Activated naive CD4-positive, alpha-beta T cell treated with anti-CD3 and anti-CD28 coated beads, Interleukin-2, amount 50 U/mL, for 16 hours (primary cell): ENCODE measurements at places on chromosomes 11 and 22.

DNA sequence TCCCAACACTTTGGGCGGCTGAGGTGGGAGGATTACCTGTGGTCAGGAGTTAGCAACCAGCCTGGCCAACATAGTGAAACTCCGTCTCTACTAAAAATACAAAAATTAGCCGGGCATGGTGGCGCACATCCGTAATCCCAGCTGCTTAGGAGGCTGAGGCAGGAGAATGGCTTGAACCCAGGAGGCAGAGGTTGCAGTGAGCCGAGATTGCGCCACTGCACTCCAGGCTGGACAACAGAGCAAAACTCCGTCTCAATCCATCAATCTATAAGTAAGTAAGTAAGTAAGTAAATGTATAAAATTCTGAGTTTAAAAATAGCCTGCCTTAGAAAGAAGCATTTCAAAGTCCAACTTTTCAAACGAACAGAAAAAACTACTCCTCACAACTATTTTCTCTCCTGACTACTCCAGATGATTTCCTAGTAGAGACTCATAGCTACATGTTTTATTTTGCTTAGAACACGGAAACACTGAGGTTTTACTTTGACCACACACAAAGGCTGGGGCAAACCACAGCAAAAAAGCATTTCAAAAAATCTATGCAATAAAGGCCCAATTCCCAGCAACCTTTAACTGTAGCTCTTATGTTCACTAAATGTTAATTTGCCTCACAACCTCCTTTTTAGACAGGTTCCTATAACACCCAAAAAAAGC, 16.3 kb downstream of the SPTY2D1 start:
- no peak for DNase-seq

GRCh38 chr22:41563051-41563711, 2.4 kb downstream of the CSDC2 start:
- DNase-seq = no peak

- peak; percentile 5 for DNase-seq
Measured at GRCh38 chr22:46578824-46579561, 41.2 kb upstream of the GRAMD4 start.

DNA sequence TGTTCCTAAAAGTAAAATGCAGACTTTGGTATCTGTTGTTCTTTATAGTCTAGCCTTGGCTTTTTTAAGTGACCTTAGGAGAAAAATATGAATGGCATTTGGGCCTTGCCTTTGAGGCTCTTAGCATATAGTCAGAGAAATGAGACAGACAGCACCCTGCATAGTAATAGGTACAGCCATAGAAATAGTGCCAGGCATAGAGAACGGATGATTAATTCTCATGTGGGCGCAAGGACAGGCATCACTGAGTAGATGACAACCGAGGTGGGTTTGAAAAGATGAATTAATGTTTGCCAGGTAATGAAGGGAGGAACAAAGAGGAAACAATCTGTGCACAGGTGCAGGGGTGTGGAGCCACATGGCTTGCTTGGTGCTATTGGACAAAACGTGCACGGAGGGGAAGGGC, 90.5 kb downstream of the BMAL1 start:
- DNase-seq = no peak

GRCh38 chr11:128299132-128299726, 288.1 kb downstream of the ETS1 start:
- DNase-seq = no peak

DNA sequence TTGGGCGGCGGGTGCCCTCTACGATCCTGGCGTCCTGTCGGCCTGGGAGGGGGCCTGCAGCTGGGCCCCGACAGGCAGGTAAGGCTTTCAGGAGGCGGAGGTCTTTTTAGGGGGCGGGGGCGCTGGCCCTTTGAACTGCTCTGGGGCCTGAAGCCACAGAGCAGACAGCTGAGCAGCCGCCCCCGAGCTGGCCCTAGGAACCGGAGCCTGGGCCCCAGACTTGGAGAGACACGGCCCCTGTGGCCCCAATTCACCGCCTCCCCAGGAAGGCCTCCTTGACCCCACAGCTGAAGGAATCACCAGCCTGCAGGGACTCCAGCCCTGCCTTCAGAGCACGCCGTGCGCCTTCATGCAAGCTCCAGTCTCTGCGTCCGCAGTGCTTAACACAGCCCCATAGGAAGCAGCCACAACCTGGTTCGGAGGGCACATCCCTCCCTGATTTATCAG, 618 bp upstream of the CERK start:
- DNase-seq = peak; percentile 34

DNA sequence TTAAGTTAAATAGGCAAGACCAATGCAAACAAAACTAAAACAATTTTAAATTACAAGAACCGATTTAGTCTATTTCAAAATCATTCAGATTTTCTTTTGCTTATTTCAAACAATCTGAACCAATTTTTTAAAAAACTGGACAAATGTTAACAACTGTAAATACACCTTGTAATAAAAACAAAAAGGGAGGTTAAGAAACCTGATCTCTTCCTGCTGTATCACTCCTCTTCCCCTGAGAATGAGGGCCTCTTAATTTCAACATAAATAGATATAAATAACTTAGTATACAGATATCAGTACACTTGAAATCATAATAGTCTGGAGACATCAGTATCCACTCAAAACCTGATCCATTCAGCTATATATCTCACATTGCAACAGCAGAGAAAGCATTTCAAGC, 346.6 kb downstream of the TTC28 start:
- DNase-seq = no peak

DNA sequence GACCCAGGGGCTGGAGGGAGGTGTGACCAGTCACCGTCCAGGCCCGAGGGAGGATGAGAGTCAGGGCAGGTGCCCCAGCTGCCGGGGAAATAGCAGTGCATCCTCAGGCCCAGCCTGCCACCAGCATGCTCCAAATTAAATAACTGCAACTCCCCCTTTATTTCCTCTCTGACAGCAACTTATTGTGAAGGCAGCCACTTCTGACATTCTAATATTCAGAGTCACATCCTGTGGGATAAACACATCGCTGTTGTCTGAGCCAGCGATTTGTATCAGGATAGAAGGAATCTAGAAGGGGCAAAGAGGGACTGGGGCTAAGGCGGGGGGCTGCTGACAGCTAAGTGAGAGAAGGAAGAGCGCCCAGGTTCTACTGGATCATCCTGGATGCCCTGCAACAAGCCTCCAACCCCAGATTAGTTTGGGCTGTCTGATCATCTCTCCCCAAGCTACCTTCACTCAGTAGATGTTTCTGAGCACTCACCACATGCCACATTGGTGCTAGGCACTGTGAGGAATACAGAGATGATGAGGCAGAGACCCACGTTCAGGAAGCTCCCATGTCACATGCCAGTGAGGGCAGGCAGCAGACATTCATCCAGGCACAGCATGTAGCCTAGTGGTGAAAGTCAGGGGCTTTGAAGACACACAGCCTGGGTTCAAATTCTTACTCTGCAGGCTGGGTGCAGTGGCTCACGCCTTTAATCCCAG, 214.1 kb downstream of the BUD13 start:
- DNase-seq = no peak

DNA sequence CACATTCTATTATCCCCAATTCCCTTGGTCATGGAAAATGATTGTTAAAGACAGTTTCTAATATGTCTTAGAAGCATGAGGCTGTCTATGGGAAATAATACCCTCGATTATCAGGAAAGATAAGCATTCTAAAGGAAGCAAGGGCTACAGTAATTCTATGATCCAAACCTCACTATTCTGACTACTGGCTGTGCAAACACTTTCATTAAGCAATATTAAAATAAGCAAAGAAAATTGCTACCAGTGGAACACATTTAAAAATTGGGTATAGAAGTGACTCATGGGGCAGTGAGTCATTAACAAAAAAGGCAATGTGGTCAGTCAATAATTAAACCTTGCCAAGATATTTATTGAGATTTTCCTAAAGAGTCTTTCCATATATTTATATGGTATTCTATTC, 1415.2 kb upstream of the TENM4 start:
- no peak for DNase-seq

- DNase-seq = no peak
Measured at GRCh38 chr22:50119768-50120251, 30.0 kb downstream of the MOV10L1 start.

GRCh38 chr11:68271023-68271780, 571 bp downstream of the C11orf24 start:
- peak; percentile 61 for DNase-seq

- DNase-seq = peak; percentile 80
Measured at GRCh38 chr22:35552196-35552842, 11.7 kb downstream of the RASD2 start.

- no peak for DNase-seq
Measured at GRCh38 chr11:131713529-131714134, 343.2 kb downstream of the NTM start.

GRCh38 chr11:105673089-105673488, 63.2 kb downstream of the GRIA4 start:
- no peak for DNase-seq

DNA sequence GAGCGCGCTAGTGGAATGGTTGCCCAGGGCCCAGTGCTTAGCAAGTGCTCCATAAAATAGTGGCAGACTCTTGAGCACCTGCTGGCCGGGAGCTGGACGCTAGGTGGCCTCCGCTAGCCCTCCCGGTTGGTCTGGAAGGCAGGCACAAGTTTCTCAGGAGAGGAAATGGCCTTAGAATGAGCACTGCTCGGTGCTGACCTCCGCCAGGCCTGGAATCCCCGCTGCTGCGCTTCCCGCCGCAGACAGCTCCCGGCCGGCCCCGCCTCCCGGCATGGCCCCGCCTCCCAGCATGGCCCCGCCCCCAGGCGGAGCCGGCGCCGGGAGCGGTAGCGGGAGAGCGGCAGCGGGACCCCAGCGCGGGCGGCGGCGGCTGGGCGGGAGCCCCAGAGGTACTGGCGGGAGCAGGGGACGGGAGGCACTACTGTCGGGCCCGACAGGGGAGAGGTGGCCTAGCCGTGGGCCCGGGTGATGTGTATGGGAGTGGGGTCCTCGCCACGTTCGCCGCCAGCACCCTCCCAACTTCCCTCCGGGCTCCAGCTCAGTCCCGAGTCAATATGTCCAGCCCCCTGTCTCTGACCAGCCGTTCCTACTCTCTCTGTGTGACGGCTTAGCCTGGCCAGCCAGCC, at the start of gene SIPA1:
Gene SIPA1 (plus strand): TSS at position 308 of the 626 bp plus-strand sequence. CDS start 2,821 bp downstream, outside the sequence.
- DNase-seq = peak; percentile 71
